ENCODE measurements at places on chromosomes 4 and X.

GRCh38 chrX:39802908-39803307 is 294.9 kb downstream of the BCOR start:
- DNase-seq: peak; percentile 67

- no peak for DNase-seq
These were observed 32.7 kb downstream of the DCAF8L2 start for GRCh38 chrX:27622883-27623282.

DNA sequence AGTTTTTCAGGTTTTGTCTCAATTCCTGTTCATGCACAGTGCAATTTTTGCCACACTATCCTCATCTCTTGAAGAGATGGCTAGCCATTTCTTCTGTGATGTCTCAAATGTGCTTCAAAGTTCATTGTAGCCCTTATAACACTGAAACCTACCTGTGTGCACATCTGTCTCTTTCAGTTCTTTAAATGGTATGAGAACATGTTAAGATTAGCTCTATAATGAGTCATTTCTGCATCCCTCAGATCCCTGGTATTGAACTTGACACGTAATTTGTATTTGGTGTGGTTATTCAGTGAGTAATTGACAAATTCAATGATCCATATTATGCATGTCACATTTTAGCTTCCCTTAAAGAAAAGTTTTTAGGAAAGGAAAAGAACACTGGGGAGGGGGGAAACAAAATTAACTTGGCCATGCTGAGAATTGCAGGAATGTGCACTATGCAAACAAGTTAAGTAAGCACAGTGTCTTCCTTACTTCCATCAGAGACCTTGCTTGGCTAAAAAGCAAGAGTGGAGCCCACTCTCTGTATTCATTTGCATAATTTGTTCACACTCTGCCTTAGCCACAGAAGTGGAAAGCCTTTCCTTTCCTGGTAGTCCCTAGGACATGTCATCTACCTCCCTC is 659.8 kb upstream of the MAGEB2 start:
- no peak for DNase-seq

- peak; percentile 30 for DNase-seq
These were observed 566.8 kb downstream of the PDHA2 start for GRCh38 chr4:96406742-96407141.

DNA sequence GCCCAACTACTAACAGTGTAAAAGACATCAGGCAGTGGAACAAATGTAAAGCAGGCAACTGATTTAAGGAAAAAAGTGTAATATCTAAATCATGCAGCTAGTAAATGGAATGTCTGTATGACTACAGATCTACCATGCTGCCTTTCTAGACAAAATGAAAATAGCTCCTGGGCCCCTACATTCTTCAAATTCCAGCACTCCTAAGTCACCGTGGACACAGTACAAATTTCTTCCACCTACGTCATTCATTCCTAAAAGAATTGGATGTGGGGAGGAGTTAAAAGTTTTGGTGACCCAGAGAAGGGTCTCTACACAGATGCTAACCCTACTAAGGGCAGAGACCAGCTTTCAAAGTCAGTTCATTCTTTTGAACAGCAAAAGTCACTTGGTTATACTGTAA is 137.2 kb upstream of the ARHGEF9 start:
- DNase-seq: no peak

- no peak for DNase-seq
These were observed 56.0 kb upstream of the ESX1 start for GRCh38 chrX:104310657-104311254.

DNA sequence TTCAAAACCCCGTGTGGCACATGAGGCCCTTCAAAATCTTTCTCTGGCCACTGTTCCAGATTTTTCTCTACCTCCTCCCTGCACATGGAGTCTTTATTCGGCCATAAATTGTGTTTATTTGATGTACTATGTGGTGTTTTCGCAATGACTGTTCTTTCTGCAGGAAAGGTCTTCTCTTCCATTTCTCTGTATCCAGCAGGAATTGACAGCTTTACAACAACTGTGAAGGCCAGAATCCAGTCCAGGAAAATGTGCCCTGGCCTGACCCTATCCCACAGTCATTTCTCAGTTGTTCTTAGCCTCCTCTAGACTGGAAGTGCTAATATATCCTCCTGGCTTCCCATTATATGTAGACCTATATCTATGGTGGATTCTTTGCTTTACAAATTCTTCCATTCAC is 191.4 kb downstream of the COL25A1 start:
- no peak for DNase-seq

GRCh38 chrX:53422861-53423306 is at the start of gene RIBC1:
TSS of gene RIBC1 (plus strand) at chrX:53422873. CDS start at chrX:53426277, 3,404 bp downstream.
- DNase-seq: no peak

- DNase-seq: no peak
These were observed 31.1 kb downstream of the ZCCHC4 start for GRCh38 chr4:25343671-25344070.

All from kidney (tissue), 22 donors.